Endodermal cell (in vitro differentiated cells): ENCODE measurements at places on chromosomes 13 and 19. TPM values are rescaled to one million over a fixed set of nuclear protein-coding genes. Genes with fewer than 3 reads are reported as not detected.

Gene DPF1
- total RNA-seq: 3.2 to 5.7 TPM (median 4.5 TPM) in 3 replicates

Gene ZNF813
- total RNA-seq: 32.6 and 38.7 TPM in 2 replicates

Gene CYP4F11
- not detected in 2 replicates for total RNA-seq

Gene ATP4A
- 0.18 TPM in 1 of 2 replicates, not detected in the other for total RNA-seq

Gene MBNL2
- 1.7 and 1.8 TPM in 2 replicates for total RNA-seq

Gene ZNF737
- 56.1 to 67.3 TPM (median 60.6 TPM) in 3 replicates for total RNA-seq

Gene MIR17HG
- 10.0 to 23.0 TPM (median 22.4 TPM) in 3 replicates for total RNA-seq

Gene ATP7B
- 17.6 to 31.4 TPM (median 29.2 TPM) in 3 replicates for total RNA-seq

Gene CABP5
- not detected in 3 replicates for total RNA-seq
